ENCODE measurements at places on chromosomes 2 and 18.

DNA sequence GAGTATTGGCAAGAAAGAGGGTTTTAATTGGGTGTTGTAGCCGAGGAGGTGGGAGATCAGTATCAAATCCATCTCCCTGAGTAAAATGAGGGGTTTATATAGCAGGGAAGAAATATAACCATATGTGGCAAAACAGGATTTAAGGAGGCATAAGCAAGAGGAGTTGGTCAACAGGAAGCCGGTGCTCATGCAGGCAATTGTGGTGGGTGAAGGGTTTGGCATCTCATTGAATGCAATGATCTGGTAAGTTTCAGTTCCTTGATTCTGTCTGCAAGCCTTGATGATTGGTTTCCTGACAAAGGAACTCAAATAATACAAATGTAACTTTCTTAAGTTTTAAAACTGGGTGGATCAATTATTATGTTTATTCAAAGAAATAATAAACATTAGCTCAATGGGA is 564.4 kb upstream of the LINC00305 start:
- DNase-seq, result no peak

GRCh38 chr2:110978148-110978547 is 142.6 kb upstream of the BCL2L11 start:
- no peak for DNase-seq

DNA sequence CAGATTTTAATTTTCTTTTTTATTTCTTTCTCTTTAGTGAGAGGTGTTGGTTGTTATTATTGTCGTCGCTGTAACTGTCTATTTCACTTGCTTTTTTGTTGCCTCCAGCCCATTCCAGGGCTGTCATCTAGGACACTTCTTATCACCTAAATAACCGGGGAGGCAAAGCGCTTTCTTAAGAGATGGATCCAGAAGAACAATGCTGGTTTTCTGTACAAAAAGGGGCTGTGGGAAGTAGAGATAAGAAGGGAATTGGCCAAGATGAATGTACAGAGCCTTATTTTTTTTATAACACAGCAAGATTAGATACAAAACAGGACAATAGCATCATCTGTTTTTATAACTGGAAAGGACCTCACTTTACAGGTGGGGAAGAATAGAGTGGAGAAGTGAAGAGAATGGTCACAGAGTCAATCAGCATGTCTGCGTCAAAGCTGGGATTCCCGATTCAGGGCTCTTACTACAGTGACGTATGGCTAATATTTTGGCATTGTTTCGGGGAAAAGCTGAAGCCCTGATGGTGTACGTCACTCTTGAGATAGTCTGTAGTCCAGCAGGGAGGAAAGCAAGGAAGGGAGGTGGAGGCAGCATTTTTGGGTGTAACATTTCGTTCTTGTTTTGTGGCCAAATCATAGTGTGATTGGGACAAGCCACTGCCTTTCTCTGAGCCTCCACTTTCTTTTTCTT is 23.2 kb downstream of the IL1B start:
- no peak for DNase-seq

- DNase-seq, result peak; percentile 1
Measured at GRCh38 chr2:138787053-138787666, 7.0 kb upstream of the NXPH2 start.

DNA sequence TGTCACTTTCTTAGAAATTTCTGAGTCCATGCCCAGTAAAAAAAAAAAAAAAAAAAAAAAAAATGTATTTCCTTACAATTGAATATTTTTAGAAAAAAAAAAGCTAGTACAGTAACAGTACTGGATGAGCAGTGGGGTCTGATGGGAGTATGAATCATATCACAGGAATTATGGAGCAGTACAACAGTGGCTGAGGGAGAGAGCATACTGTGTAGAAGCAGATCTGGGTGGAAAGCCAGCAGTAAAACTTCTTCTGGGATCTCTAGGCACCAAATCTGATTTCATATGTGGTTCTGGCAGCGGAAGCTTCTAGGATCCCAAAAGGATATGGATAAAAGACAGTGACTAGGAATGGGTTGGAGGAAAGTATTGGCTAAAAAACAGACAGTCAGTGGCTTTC is 414.9 kb upstream of the FSHR start:
- DNase-seq, result no peak

DNA sequence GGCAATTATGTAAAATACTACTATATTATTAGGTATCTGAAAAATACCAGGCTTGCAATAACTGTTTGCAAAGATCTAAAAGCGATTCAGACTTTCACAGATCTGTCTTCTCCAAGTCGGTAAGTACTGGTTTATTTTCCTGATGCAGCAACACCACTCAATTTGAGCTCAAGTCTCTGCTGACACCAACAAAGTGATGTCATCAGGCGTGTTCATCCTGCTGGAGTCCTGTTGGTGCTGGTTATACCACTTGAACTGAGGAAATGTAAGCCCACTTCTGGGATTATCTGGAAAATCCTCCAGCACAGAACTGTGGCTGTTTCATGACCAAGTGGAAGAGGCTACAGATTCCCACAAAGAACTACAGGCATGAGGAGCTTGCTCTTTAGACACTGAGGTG is 267.6 kb downstream of the BCL2 start:
- DNase-seq, result no peak

DNA sequence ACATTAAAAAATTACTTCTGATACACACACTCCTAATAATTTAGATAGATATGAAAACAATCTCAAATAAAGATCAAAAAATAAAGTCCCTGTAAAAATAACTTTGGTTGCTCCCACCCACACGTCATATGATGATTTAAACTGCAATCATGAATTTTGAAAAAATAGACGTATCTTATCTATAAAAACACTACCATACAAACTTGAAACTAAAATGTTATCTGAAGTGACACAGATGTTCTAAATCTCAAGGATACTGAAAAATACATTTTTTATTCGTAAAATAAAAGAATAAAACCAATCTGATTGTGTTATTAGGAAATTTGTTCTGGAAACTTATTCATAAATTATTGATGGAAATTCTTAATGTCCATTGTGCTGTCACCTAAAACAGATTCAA is 8.1 kb upstream of the BOLA3 start:
- DNase-seq, result no peak

- no peak for DNase-seq
Measured at GRCh38 chr2:96529376-96530143, 7.0 kb upstream of the ARID5A start.

- DNase-seq, result no peak
Measured at GRCh38 chr2:237121321-237121720, 35.6 kb downstream of the COPS8 start.

DNA sequence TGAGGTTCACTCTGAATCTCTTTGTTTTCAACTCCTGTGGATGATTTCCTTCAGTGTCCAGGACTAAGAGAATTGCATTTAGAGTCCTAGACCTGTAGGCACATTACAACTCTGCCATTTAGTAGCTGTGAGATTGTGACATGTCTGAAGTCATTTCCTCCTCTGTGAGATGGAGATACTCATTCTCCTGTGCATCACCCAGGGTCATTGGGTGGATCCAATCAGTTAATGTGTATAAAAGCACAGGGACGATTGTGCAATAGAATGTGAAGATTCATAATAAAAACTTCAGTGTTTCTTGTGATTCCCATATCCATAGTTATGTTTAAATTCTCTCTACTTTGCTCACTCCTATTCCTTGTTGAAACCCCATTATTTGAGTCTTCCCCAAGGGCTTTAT is 113.6 kb downstream of the DIS3L2 start:
- DNase-seq, result no peak

DNA sequence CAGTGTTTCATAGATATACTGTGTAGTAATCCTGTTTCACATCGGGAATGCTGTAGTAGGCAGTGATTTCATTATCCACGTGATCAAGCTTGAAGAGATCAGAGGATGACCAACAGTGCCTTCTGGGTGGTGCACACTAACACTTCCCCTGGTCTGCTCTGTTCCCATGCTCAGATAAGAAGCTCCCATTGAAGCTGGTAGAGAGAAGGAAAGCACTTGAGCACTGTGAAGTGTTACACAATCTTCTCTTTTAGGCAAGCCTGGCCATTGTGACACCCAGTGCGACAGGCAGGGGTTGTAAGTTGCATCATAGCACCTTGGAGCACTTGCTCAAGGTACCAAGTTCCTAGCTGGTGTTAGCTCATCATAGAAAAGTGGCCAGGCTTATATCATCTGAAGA is 30.6 kb upstream of the GPD2 start:
- no peak for DNase-seq

- no peak for DNase-seq
Measured at GRCh38 chr18:9400197-9400596, 65.6 kb downstream of the TWSG1 start.

GRCh38 chr2:173386021-173386737 is 31.5 kb downstream of the CDCA7 start:
- DNase-seq, result no peak

- no peak for DNase-seq
Measured at GRCh38 chr2:224793946-224794345, 77.8 kb upstream of the CCDC195 start.

DNA sequence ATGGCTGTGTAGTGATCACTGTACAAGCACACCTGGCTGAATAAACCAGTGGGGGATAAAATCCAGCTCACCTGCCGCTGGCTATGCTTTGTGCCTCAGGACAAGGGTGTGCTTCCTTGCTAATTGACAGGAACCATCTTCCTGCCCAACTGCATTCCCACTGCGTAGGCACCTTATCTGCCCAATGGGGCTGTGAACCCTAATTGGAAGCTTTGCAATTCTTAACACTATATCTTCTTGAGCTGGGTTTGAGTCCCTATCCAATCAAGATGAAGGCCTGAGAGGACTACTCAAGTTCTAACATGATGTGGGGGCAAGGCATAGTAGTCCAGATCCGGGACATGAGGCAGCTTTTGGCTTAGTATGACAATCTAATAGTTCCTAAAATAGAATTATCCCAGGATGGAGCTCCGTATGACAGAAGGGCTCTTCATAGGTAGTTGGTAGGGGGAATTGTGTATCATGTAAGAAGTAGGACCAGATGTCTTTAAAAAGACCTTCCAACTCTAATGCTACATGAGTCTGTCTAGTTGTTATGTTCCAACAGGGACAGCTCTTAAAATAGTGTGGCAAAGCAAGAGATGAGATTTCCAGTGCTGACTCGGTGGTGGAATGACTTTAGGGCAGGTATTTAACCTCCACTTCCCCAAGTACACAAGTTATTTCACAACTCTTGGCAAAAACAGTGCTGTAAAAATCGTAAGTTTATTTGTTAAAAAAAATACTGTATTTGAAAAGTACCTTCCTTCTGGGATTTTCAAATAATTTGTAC is 2.3 kb upstream of the TMEM150A start:
- no peak for DNase-seq

Data from Jurkat, Clone E6-1 (cell line).